Heart left ventricle (tissue), 16 donors: ENCODE measurements at places on chromosomes 12 and 14.

- no peak for DNase-seq
Observed at GRCh38 chr12:26032290-26032689, 73.8 kb downstream of the RASSF8 start.

DNA sequence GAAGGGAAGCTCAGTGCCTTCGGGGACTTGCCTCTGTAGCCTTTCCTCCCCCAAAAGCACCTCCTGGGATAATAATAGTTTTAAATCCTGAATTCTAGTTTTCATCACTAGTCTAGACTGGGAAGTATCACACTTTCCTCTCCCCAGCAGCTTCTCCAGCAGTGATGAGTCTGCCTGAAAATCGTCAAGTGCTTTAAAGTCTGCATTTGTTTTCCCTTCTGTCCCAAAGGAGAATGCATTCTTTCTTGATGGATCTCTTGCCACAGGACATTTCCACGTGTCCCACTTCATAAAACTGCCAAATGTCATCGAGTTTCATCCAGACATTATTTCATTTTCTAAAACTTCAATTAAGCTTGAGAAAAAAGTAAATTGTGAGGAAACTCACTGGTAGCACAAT lies 15.0 kb downstream of the CSRP2 start:
- DNase-seq: no peak

- no peak for DNase-seq
Observed at GRCh38 chr14:36485773-36486172, 34.3 kb downstream of the NKX2-1 start.

GRCh38 chr14:95134304-95134933 lies 22.9 kb downstream of the DICER1 start:
- no peak for DNase-seq

DNA sequence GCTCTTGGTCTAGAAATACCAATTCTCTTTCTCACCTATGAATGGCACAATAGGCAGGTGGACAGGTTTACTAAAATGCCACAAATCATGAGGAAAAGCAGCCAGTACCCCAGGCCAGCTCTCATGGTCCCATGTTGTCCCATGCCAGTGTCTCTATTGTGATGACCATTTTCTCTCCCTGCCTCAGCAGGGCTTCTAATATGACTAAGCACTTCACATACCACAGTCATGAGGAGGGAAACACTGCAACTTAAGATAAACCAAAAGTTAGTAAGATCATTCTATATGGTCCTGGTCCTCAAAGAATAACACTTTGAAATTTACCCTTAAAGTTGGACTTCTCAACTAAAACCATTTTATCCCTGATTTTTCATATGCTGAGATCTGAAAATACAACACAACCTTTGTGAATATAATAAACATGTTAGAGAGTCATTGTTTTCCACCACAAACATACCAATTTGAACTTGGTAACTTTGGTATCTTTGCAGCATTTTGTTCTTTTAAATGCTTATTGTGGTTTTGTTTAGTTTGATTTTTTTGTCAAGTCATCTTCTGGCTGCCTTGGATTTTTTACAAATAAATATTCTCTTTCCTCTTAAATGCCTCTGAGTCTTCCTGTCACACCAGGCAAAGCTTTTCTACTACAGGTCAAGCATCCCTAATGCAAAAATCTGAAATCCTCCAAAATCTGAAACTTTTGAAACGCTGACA lies 3.6 kb downstream of the TTC5 start:
- no peak for DNase-seq

GRCh38 chr14:73167727-73168126 lies 31.4 kb downstream of the PSEN1 start:
- DNase-seq: no peak

DNA sequence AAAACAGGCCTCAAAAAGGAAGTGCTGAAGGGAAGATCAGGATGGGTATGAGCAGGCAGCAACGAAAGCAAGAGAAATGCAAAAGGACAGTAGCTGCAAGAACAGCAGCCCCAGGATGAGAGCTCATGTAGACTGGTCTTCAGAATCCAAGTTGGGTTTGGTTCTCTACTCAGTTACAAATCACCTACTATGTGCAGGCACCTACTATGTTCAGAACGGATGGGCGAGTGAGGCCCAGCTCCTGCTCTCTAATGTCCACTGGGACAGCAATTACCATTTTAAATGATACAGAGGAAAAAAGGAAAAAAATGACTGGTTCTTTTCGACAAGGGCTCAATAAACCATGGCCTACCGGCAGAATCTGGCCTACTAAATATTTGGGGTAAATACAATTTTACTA lies 88.5 kb downstream of the RBM19 start:
- DNase-seq: no peak

GRCh38 chr12:61993734-61994345 lies 266.4 kb upstream of the USP15 start:
- no peak for DNase-seq

- DNase-seq: no peak
Observed at GRCh38 chr14:45212231-45212630, 40.8 kb downstream of the MIS18BP1 start.

- no peak for DNase-seq
Observed at GRCh38 chr12:6450091-6450868, 1.6 kb upstream of the TAPBPL start.

GRCh38 chr14:20714593-20715250 lies 26.2 kb downstream of the ANG start:
- peak; percentile 87 for DNase-seq

GRCh38 chr12:1993871-1994371 lies 10.3 kb downstream of the DCP1B start:
- DNase-seq: no peak

GRCh38 chr12:111224186-111225066 lies 144.5 kb downstream of the PHETA1 start:
- no peak for DNase-seq

- no peak for DNase-seq
Observed at GRCh38 chr12:129119537-129119936, 266.3 kb downstream of the GLT1D1 start.

DNA sequence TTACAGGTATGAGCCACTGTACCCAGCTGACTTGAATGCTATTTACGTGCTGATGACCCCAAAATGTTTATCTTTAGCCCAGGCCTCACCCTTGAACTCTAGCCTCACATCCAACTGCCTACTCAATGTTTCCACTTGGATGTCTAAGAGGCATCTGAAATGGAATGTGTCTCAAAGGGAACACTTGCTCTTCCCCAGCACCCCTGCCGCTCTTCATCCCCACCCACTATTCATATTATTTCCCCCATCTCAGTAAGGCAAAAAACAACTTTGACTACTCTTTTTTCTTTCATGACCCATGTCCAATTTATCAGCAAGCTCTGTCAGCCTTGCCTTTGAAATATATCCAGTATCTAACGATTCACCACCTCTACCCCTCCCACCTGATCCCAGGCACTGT lies 204.6 kb downstream of the PAWR start:
- DNase-seq: no peak

- DNase-seq: no peak
Observed at GRCh38 chr14:92481811-92482555, 31.6 kb upstream of the RIN3 start.

DNA sequence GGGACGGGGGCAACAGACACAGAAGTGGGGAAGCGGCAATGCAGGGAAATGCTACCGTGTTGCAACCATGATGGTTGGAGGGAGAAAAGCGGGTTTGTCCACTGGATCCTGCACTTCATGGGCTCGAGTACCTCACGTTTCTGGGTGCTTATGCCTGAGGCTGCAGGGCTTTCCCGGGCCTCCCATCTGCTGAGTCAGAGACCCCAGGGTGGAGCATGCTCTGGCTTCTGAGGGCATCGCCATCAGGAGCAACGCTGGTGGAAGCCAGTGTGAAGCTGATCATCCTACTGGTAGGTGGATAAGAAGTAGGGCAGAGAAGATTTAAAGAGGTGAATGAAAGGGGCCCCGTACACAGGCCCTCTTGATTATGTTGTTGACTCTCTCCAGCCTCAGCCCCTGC lies 5.0 kb upstream of the ADGRD1 start:
- no peak for DNase-seq

- no peak for DNase-seq
Observed at GRCh38 chr12:85357609-85358008, 77.6 kb downstream of the ALX1 start.

DNA sequence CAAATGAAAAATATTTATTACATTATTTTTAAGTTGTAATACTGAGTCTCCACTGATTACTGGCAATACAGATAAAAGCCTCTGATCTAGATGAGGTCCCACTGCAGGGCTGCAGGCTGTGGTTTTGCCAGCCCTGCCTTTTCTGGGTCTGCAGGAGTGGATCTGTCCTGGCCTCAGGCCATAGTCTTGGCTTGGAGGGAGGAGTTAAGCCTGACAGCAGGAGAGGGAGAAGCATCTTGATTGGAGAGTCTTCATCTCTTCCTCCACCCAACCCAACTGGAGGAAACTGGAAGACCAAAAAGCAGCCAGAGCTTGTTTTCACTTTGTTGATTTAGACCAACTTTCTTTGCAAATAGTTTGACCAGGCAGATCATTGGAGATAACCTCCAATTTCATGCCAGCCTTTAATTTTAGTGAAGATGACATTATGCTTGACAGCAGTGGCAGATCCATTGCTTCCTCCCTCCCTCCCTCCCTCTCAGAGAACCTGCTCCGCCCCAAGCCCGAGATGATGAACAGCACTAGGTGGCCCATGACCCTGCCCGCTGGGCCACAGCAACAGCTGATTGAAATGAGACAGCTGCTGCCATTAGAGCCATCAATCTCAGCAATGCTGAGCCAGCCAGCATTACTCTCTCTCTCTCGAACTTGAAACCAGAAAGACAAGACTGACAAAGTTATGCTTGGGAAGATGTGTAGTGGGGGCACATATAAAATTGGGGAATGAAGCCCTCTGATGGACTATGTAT lies 222.4 kb downstream of the GLT1D1 start:
- no peak for DNase-seq

DNA sequence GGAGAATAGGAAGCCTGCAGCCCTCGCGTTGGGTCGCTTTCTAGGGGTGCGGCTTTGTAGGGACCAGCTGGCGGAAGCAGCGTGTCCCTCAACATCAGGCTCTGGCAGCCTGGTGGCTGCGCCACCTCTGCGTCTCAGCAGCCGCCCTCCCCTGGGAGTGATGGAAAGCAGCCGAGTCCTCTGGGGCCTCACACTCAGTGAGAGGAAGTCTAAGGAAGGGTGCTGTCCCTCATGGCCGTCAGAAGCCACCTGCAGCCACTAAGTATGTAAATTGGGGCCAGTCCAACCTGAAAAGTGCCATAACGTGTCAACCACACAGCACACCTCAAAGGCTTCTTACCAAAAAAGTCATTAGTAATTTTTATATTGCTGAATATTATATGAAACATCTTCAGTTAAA lies 80.3 kb downstream of the WDR20 start:
- no peak for DNase-seq

GRCh38 chr14:44529026-44529425 lies 21.9 kb upstream of the FSCB start:
- no peak for DNase-seq

DNA sequence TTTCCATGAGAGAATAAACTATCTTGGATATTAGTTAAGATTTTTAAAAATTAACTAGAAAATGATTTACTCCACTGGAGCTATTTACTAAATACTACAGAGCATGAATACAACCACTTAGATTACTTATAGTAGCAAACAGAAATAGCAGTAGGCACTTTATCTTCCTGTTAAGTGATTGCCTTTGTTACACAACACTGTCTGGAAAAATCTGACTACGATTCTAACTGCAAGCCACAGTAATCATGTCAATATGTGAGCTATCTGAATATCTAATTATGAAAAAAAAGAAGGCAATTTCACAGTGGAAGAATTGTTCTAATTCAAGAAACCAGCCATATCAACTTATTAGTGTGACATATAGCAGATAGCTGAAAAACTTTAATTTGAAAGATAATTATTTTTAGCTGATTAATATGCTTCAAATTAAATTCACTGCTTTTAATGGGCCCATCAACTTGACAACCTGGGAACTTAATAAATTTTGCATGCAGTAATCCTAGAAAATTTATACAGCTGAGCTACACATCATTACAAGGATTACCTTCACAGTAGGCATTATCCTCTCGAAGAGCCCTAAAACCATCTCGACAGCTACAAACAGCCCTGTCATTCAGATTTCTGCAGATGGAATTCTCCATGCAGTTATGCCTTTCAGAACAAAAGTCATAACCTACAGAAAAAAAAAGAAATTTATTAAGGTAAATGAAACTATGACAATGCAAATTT lies 172.8 kb downstream of the NELL2 start:
- no peak for DNase-seq

GRCh38 chr14:64225151-64225757 lies 68.9 kb downstream of the ESR2 start:
- DNase-seq: no peak

- no peak for DNase-seq
Observed at GRCh38 chr12:11164384-11164783, 6.6 kb upstream of the SMIM10L1 start.

DNA sequence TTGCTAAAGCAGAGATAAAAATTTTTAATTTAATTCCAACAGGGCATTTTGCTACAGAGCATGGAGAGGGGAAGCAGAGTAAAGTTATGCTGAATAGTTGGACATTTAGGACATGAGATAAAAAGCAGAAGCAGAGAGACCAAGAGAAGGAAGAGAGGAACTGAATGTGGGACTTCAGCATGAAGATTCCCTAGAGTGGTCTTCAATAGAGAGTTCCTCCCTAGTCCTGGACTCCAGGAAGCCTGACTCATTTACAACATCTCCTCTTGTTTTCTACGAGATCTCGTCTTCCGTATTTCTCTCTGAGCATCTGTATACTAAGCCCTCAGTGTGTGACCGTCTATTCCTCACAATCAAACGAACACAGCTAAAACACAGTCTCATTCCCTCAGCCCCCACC lies 35.2 kb upstream of the IFT81 start:
- DNase-seq: no peak

DNA sequence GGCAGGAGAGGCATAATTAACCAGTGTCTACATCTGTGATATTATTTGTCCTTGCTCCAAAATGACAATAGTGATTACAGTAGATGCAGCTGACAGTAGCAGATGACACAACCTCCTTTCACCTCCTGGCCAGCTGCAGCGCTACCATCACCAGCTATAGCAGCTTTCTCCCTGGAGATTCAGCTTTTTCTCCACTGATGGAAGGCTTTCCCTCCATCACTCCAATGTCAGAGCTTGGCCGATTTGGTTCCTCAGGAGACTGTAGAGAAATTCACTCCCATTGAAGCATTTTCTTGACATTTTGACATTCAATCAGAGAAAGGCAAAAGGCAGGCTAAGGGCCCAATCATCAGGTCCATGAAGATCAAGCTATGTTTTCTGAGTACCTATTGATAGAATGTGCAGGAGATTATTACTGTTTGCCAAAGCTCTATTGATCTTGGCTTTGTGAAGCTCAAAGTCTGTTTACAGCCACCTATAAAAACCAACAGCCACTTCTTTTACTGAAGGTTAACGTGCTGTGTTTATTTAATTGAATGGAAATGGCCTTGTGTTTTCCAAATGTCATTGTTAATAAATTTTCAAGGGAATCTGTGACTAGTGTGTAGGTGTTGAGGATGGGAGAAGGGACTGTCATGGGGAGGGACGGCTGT lies 785.1 kb downstream of the DIO2 start:
- no peak for DNase-seq
